ENCODE measurements at places on chromosomes 2 and 18. TPM values are rescaled to one million over a fixed set of nuclear protein-coding genes. Genes with fewer than 3 reads are reported as not detected.
A peak's percentile ranks its signal among the peaks of the same experiment; 100 is the strongest.

- no peaks in the 10 kb centered on the region for H3K36me3 ChIP-seq
- no peak overlapping the region for H3K4me3 ChIP-seq
- H3K27ac ChIP-seq: no peak overlapping the region
- H3K27me3 ChIP-seq: no peaks in the 10 kb centered on the region
- DNase-seq: no peak
Observed at GRCh38 chr2:4168834-4169233, 465.5 kb downstream of the DCDC2C start.

Gene CIB4
- total RNA-seq: not detected

DNA sequence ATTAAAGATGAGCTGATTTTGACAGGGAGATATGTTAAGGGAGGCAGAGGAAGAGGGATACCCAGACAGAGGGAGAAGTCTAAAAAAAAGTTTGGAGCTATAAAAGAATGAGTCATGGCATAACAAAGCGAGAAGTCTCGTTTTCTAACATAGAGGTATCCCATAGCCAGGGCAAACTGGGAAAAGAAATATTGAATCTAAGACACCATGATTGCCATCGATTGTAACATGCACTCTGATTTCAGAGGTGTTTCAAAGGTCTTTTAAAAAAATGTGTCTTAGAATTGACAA is 110.7 kb downstream of the MDH1 start:
- H3K4me1 ChIP-seq: peaks cover 14% of the 10 kb centered on the region
- peak overlapping the region; percentile 67 for H3K27ac ChIP-seq
- no peak overlapping the region for H3K4me3 ChIP-seq
- no peak for DNase-seq
- H3K27me3 ChIP-seq: no peaks in the 10 kb centered on the region
- no peaks in the 10 kb centered on the region for H3K36me3 ChIP-seq

DNA sequence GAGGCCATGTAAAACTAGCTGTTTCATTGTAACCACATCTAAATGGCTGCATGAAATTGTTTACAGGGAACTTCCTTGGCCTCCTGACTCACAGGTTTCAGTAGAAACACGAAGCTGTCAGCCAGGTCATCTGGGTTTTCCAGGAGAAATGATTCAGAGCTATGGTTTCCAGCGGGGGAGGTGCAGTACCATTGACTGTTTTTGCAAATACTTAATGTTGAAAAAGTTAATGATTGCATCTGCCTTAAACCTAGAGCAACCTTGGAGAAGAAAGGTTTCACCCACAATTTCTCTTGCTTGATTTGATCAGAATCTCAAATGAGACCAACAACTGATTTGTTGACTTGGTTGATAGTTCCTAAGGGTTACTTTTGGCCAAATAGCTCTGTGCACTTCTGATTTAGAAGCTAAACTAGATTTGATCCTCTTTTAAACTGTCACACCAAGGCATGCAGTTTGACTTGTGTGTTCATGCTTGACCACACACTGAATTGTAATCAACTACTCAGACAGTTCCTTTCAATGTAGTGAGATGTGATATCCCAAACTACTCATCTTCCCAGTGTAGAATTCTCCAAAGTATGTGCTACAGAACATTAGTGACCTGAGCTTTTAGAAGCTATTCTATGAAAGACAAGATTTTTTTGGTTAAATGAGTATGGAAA is 193.5 kb upstream of the CHST9 start:
- peaks cover 7% of the 10 kb centered on the region for H3K27me3 ChIP-seq
- no peak overlapping the region for H3K27ac ChIP-seq
- H3K4me1 ChIP-seq: no peaks in the 10 kb centered on the region
- no peak for DNase-seq

DNA sequence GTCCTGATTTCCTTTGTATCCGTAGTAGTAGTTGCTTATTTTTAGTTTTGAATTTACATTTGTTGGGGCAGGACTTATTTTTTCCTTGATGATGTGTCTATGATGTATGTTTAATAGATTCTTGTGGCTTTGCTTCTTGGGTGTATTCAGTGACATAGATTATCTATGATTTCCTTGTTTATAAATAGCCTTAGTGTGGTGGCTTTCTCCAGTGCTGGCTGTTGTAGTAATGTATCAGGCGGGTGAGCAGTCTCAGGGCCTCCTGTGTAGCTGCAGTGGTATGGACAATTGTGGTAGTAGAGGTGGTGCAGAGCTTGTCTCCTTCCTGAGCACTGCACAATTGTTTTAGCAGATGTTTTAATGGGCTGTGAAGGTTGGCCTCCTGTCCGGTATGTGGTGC is 60.5 kb downstream of the SMCHD1 start:
- no peak overlapping the region for H3K4me3 ChIP-seq
- no peaks in the 10 kb centered on the region for H3K4me1 ChIP-seq
- no peak for DNase-seq
- H3K36me3 ChIP-seq: peaks cover 71% of the 10 kb centered on the region

- peaks cover 29% of the 10 kb centered on the region for H3K4me1 ChIP-seq
- H3K27ac ChIP-seq: no peak overlapping the region
- no peak for DNase-seq
- H3K4me3 ChIP-seq: no peak overlapping the region
- H3K36me3 ChIP-seq: no peaks in the 10 kb centered on the region
Observed at GRCh38 chr2:234796045-234796591, 155.7 kb upstream of the SH3BP4 start.
